ENCODE measurements at places on chromosomes 3 and 15.

DNA sequence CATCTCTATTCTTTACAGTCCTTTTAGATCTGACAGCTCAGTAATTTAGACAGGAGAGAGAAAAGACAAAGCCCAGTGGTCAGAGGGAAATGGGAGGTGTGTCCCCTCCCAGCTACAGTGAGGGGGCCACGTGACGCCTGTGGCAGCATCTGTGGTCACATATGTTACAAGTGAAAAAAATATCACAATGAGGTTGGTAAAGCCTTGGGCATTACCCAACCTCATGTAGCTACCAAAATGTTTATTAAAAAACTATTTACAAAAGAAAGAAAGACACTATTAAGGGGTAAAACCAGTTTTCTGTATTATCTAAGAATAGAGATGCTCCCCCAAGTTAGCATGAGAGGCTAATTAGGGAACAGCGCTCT, 42.9 kb upstream of the PLCL2 start:
- DNase-seq: no peak

DNA sequence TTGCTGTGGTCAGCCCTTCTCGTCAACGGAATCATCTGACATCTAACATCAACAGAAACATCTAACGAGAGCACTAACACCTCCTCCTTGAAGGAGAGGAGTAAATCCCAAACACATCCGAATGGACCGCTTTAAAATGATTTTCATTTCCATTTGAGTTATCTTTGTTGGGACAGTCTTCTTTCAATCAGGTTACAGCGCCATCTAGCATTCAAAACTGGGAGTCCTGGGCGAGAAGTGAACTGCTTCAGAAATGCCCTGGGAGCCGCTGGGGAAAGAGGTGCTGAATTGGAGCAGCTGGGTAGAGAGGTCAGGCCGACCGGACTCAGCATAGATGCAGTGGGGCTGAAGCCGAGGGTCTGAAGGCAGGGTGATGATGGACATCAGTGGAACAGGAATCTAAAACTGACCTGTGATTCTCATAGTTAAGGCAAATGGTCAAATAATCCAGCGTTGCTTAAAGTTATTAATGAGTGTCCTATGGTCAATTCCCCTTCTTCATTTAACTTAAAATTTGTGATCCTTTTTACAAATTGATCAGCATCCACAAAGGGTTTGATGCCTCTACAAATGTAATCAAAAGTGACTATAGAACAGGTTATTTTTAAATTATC, 170.0 kb upstream of the NDN start:
- peak; percentile 80 for DNase-seq

GRCh38 chr3:132867526-132867925, 145.3 kb upstream of the NPHP3 start:
- no peak for DNase-seq

- no peak for DNase-seq
Observed at GRCh38 chr3:39515681-39516441, 48.4 kb downstream of the MOBP start.

DNA sequence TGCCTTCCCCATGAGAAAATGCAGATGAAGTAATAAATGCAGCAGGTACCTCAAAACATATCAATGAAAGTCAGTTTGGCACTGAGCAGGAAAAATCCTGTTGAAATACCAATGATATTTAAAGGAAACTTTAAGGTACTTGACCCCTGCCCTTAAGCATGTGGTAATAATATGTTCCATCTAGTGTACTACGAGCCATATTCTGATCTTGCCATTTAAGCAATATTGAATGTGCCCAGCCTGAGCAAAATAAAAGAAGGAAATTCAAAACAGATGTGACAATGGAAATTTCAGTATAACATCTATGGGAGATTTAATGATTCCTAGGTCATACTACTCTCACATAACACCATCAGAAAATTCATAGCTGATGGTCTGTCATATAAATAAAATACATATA, 191.8 kb upstream of the CGNL1 start:
- DNase-seq: peak; percentile 3

DNA sequence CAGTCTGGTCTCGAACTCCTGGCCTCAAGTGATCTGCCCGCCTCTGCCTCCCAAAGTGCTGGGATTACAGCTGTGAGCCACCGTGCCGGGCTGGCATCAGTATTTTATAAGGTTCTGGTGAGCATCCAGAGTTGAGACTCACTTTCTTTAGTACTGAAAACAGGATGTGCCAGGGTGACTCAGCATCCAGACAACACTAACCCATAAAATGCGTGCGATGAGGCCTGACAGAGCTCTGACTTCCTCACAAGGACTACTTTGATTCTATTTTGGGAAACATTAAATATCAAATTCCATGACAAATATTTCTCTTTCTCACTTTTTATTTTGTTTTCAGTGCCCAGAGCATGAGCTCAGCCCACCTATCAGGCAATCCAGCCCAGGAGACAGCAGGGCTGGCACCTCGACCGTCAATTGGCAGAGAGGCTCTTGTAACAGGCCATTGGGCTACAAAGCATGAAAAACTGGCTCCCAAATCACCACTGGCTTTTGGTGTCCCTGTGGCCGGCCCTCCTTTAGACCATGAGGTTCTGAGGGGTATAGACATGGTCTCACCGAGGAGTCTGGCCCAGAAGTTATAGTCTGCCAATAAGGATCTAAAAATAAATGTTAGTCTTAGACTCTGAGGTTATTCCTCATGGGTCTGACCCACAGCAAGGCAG, 75.0 kb downstream of the FEM1B start:
- DNase-seq: no peak

DNA sequence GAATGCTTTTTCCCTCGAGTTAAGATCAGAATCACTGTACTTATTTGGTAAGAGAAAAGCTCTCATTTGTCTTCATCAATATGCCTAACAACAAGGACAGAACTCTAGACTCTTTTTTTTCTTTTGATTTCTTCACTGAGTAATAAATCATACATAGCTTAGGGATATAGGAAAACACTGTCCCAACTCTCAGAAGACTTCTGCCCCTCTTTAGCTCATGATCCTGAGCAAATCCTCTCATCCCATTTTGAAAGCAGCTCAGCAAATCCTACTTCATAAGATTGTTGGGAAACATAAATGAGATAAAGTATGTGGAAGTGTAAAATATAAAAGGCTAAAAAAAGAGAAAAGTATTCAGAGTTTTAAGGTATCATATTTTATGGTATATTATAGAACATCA, 141.7 kb downstream of the ATP8B4 start:
- no peak for DNase-seq

GRCh38 chr3:196969134-196969659, 564 bp upstream of the PIGZ start:
- no peak for DNase-seq

DNA sequence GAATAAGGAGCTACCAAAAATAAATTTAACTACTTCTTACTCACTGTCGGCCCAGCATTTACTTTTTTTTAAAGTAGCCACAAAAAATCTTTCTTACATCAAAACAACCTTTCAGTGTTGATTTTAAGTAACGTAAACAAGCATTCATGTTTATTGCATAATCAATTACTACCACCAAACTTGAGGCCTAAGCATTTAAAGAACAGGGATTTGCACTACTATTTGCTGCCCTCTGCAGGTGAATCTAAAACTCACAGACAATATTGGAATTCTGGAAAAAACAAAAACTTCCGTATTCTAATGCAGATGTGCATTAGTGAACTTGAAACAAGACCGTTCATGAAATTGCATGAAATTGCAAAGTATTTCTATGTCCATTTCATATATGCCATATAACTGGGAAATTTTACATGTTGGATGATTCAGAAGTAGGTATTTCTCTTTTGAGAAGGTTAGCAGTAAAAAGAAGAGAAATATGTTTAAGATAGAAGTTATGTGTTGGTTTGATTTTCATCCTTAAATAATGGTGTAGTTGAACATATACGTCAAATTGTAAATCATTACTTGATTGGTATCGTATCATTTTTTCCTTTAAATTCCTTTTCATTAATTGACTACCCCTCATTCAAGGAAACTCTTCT, 55.6 kb downstream of the CGGBP1 start:
- peak; percentile 11 for DNase-seq

DNA sequence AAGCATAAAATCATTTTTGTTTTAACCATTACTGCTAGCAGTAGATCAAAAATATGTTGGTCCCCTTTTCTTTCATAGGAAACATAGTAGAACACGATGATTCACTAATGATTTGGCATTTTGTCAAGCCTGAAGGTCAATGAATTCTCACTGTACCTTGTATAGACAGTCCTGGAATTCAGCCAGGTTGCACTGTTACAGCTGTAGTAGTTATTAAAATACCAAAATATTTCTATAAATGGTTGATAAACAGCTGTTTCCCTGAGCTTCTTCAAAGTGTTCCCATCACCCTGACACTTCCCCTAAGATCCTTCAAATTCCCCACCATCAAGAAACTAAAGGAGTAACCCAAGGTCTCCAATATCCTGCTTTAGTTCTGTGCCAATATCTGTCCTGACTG, 200.9 kb downstream of the ATP8B4 start:
- DNase-seq: no peak
